ENCODE measurements at places on chromosomes 16 and 17.

- no peak for DNase-seq
Measured at GRCh38 chr17:21210411-21211076, 3.4 kb downstream of the TMEM11 start.

DNA sequence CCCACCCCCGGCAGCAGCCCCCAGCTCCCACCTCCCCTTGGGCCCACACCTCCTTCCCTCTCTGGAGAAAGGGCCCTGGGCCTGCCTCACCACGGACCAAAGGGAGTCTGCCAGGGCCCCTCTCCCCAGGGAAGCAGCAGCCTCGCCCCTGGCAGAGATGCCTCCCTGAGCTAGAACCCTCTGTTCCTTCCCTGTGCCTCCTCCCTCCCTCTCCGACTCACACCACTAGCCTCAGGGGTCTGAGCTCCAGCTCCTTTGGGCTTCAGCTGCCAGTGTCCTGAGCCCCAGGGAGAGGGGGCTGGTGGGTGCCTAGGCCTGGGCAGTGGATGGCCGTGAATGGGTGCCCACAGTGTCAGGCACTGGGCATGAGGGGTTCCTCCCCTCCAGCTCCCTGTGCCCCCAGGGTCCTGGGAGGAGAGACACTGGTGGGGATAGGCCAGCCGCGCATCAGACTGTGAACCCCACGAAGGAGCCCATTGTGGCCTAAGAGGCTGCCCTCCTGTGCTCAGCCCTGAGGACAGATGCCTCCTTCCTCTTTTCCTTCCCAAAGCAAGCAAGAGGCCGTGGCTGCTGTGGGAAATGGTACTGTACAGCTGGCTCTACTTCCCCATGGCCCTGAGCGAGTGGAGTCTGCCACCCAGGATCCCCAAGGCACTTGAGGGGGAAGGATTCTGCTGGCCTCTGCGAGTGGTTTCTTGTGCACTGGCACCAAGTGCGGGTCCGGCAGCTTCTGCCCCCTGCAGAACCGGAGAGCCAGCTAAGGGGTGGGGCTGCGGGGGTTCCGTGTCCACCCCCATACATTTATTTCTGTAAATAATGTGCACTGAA lies 20.7 kb downstream of the MMP15 start:
- no peak for DNase-seq

GRCh38 chr17:82117139-82118090 lies 19.4 kb upstream of the FASN start:
- DNase-seq, result no peak

DNA sequence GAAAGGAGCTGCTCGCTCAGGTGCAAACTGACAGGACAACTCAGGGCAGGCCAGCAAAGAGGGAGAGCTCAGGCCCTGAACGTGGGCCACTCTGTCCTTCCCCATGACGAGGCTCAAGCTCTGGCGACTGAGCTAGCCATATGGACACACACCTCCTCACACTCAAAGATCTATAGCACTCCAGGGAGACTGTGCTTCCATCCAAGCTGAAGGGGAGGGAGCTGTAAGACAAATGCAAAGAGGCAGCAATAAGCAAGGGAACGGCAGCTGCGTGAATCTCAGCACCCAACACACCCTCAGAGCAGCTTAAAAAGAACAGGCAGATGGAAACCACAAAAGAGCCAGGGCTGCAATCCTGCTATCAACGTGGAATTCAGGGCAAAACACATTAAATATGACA lies 13.5 kb downstream of the NUDT16L1 start:
- no peak for DNase-seq

DNA sequence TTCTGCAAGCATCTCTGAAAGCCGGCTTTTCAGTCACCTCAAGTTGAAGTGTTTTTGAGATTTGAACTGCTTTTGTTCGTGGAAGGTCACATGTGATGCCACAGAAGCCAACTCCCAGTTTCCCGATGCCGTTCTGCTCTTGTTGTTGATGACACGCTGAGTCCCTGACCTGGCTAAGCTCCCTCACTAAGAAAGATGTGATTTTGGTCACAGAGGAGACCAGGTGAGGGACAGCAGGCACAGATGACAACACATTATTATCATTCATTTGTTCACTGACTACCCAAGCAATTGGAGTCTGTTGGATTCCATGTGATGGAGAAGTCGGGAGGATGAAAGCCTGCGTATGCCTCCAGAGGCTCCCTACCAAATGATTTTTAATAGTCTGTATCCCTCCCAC lies 822.4 kb upstream of the RBFOX1 start:
- DNase-seq, result no peak

Data from stimulated activated CD8-positive, alpha-beta memory T cell treated with anti-CD3 and anti-CD28 coated beads, Interleukin-15, amount 100 ng/mL, for 1 hour (primary cell).